ENCODE measurements at places on chromosomes 3 and 15.

DNA sequence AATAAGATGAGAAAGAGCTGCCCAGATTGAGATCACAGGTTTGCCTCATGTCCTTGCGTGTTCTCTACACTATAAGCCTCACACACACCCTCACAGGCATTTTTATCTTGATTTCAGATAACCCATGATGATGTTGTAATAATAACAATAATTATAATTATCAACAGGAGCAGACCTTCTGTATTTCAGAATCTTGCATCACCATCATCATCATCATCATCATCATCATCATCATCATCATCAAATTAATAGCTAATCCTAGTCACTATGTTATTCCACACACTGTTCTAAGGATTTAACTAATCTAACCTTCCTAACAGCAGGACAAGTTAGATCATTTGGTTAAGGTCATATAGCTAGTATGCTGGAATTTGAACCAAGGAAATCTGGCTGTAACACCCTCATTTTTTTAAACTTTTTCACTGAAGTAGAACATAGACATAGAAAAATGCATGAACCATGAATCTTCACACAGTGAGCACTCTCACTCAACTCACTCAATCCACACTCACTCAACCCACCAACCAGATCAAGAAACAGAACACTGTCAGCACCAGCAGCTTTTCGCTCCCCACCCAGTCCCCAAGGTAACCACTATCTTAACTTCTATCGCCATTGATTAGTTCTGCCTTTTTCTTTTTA lies 1.8 kb upstream of the SH2D7 start:
- no peak for DNase-seq

- peak; percentile 74 for DNase-seq
Measured at GRCh38 chr15:59222906-59223550, 16.4 kb downstream of the LDHAL6B start.

DNA sequence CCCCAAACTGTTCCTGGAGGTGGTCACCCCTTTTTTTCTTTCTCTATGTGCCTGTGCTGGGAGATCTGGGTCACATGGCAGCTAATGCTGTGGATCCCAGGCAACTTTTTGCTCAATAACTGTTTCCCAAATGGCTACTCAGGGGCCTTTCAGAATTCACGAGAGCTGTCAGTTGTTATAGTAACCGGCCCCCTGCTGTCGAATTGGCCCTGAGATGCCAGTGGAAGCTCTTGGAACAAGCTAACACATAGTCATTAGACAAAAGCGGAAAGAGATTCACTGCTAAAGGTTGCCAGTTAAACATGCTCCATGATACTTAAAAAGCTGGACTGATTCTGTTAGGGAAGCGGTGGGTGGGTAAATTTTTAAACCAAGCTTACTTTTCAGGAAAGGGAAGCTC lies 144.1 kb downstream of the FEZF2 start:
- no peak for DNase-seq

DNA sequence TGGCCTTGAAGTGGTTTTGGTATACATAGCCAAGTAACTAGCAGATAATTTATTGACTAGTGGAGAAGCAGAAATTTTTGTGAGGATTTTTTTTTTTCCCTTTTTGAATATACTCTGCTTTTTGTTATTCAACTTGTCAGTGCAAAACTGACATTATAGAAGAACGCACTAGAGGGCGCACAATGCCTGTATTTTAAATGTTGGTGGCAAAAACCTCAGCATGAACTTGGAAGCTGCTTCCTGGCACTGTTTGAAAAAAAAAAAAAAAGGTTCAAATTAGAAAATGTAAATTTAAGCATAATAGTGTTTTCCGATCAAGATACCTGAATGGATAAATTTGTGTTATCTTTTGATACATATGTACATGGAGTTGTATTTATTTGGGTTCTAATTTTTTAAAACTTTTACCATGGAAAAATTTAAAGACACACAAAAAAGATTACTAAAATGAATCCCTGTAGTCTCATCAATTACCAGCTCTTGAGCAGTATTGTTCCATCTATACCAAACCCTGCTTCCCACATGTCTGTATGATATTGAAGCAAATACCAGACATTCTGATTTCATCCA lies 56.0 kb downstream of the SLC25A26 start:
- peak; percentile 73 for DNase-seq

DNA sequence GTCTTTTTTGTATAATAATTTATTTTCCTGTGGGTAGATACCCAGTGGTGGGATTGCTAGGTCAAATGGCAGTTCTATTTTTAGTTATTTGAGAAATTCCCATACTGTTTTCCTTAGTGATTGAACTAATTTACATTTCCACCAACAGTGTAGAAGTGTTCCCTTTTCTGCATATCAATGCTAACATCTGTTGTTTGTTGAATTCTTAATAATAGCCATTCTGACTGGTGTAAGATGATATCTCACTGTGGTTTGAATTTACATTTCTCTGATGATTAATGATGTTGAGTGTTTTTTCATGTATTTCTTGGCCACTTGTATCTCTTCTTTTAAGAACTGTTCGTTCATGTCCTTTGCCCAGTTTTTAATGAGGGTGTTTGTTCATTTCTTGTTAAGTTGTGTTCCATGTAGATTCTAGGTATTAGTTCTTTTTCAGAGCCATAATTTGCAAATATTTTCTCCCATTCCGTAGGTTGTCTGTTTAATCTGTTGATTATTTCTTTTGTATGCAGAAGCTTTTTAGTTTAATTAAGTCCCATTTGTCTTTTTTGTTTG lies 713.3 kb upstream of the EPHA6 start:
- DNase-seq = no peak

DNA sequence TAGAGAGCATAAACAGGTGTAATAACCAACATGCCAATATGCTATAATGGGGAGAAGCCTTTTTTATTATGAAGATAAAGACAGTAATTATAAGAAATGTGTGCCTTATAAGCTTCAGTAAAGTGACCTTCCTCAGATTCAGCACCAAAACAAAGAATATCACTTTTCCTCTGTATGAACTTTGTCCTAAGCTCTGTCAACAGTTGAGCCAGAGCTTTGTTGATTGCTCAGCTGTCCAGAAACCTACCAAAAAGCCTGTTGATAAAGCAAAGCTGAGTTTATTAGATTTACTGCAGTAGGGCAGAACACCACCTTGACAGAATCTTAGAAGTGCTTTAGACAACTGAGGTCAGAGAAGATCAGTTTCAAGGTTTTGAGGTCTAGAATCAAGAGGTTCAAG lies 635.3 kb downstream of the EDEM1 start:
- no peak for DNase-seq

DNA sequence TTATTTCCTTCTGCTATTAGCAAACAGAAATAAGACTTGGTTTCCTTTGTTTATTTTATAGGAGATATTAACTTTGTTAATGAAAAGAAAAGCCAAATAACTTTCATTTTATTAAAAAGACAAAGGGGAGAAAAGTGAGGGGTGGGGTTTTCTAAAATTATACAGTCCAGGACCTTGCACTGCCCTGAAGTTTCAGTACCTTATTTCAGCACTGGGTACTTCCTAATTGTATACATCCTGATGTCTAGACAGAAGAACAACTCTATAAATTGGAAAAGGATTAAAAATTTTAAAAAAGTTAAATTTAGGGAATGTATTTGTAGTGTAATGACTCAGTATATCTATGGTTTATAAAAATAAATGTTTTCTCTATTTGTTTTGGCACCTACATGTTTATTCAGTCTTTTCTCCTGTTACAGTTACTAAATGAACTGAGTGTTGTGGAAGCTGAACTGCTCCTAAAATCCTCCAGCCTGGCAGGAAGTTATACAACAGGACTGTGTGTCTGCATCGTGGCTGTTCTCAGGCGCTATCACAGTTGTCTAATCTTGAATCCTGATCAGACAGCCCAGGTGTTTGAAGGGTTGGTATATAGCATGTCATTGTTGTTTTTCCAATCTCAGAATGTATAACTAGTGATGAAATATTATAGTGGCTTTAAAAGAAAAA lies 27.6 kb upstream of the P2RY13 start:
- peak; percentile 50 for DNase-seq

DNA sequence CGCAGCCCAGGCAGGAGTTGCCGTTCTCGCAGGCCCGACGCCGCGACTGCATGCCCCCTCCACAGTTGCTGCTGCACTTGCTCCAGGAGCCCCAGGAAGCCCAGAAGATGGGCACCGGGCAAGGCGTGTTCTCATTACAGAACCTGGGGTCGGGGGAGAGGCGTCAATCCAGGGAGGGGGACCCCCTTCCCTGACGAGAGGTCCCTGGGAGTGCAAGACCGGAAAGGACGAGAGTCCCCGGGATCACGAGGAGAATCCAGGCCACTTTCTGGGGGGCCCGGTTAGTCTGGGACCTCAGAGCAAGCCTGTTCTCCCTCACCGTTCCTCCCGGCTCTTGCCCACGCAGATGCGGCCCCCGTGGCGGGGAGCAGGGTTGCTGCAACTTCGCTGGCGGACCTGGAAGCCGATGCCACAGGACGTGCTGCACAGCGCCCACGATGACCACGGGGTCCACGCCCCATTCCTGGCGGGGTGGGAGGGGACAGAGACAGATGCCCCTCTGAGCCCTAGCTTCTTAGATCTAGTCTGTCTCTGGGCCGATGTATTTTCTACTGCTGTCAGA lies 113.9 kb downstream of the SEMA5B start:
- no peak for DNase-seq

DNA sequence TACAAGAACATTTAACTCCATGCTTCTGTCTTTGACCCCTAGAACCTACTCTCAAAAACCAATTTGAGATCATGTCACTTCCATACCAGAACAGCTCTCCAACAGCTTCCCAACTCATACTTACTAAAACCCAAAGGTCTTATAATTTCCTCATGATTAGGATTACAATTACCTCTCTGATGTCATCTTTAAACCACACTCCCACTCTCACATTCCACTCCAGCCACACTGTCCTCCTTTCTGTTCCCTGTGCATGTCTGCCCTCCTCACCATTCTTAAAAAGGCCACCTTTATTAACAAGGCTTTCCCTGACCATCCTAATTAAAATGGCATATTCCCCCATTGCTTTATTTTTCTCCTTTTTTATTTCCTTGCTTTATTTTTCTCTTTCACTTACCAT lies 18.9 kb downstream of the PHC3 start:
- no peak for DNase-seq

DNA sequence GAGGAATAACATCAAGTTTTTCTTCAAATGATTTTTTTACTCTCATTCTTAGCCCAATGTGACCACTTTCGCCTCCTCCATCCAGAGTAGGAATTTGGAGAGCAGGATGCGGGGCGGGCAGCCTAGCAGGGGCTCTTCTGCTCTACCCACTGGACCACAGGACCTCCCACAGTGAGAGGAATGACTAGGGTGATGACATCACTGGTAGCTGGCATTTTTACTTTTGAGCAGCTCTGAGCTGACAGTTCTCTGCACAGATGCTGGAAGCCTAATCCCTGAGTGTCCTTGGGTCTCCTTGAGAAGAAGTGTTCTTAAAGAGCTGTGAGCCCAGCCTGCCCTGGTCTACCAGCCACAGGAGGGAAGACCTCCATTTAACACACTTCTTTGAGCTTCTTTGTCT lies 1.4 kb upstream of the HCN4 start:
- peak; percentile 31 for DNase-seq

DNA sequence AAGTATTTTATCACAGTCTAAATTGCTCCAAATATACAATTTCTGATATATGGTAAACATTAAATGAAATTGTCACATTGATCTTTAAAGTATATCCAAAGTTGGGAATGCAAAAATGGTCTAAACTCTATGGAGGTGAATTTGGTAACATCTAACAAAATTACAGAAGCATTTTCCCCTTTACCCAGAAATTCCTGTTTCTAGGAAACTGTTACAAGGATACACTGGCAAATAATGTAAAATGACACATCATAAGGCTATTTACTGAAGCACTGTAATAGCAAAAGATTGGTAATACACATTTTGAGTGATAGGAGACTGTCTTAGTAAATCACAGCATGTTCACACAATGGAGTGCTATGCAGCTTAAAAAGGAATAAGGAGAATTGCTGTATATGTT lies 50.0 kb upstream of the SLCO2A1 start:
- DNase-seq = no peak

DNA sequence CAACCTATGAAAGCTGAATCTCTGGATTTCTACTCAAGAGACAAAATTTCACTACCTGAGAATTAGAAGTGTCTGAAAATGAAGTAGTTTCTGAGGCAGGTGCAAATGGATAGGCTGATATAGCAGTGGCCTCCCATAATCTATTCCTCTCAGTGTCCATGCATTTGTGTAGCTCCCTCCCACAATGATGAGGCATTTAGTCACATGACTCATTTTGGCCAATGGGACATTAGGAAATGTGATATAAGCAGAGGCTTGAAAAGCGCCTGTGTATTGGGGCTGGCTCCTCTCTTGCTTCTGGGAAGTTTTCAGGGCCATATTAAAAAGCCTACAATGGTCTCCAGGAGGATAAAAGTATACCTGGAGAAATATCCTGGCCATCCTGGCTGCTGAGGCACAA lies 79.7 kb upstream of the MRPL3 start:
- no peak for DNase-seq

DNA sequence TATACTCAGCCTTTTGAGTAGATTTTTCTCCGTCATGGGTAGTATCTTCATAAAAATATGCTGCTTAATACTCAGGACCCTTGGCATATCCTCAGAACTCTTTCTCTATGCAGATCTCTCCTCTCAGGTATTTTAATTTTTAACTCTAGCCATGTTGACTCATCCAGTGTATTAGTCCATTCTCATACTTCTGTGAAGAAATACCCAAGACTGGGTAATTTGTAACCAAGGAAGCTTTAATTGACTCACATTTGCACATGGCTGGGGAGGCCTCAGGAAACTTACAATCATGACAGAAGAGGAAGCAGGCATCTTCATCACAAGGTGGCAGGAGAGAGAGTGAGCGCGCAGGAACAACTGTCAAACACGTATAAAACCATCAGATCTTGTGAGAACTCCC lies 129.3 kb upstream of the CD96 start:
- no peak for DNase-seq

DNA sequence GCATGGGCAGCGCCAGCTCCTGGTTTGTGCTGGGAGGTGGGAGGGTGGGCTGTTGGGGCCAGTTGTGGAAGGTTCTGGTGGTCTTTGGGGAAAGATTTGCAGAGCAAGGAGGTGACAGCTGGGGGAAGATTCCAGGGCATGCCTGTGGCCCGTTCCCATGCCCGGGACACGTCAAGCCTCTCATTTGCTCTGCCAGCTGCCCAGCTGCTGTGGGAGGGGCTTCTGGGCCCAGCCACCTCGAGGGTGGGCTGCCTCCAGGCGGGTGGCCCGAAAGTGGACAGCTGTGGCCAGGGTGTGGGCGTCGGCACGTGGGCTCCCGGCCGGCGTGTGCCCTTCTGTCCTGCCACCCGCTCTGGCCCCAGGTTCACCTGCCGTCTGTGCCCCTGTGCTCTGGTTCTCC lies 17.2 kb downstream of the PLXNA1 start:
- no peak for DNase-seq

GRCh38 chr15:62823561-62823960 lies 219.0 kb upstream of the TPM1 start:
- no peak for DNase-seq

GRCh38 chr3:166569589-166569988 lies 732.4 kb upstream of the BCHE start:
- DNase-seq = peak; percentile 18

DNA sequence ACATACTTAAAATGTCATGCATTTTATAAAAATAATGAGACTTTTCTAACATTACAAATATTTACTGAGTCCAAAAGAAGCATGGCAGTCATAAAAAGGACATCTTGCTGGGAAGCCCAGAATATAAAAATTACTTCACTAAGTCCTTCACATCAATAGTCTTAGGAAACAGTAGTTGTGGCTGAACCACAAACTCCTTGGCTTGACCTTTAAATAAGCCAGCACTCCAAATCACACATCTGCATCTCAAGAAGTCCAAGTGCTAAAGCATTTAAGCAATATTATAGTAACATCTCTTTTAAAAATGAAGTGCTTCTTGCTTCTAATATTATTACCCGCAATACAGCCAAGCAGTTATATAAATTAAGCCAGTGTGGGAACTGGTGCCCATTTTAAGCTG lies 8.8 kb downstream of the CCNL1 start:
- DNase-seq = no peak

Data from fibroblast of skin of back (primary cell).